Left renal pelvis (tissue), 4 donors: ENCODE measurements at places on chromosomes 2 and 18.

- DNase-seq: no peak
Observed at GRCh38 chr2:148651972-148652371, 7.4 kb downstream of the EPC2 start.

DNA sequence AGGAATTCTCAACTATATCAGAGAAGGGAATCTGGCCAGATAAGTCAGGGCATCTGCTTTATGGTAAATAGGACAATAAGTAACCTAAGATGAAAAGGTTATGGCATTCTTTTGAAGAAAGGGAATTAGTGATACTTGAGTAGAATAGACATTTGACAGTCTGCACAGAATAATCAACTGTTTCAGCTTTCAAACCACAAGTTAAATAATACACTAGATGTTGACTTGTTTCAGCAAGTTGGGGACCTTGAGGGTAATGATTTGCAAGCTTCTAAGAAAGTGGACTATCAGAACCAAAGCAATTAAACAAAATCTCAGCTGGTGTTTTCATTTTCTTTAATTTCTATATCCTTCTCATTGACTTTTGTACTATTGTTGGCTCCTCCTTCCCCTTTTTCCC, 54.5 kb downstream of the SLC39A10 start:
- no peak for DNase-seq

- no peak for DNase-seq
Observed at GRCh38 chr2:3648652-3649177, 9.3 kb upstream of the ALLC start.

DNA sequence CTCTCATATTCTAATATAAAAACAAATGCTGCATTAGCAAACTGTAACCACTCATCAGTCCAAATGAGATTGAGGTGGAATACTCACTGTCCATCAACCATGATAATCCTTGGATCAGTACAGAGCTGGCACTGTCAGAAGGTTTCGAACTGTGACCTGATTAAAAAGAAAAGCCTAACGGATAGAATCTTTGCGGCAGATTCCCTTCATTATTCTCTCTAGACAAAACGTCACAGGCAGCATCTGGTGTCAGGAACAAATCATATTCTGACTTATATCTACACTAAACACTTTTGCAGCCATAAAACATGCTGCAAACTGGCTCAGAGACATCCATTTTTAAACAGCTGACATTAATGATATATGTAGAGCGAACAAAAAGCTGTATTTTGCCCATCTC, 677.7 kb upstream of the NXPH2 start:
- DNase-seq: no peak

- DNase-seq: no peak
Observed at GRCh38 chr2:27145682-27146081, 3.1 kb upstream of the TCF23 start.

GRCh38 chr2:71078624-71079023, 10.2 kb downstream of the NAGK start:
- DNase-seq: no peak

DNA sequence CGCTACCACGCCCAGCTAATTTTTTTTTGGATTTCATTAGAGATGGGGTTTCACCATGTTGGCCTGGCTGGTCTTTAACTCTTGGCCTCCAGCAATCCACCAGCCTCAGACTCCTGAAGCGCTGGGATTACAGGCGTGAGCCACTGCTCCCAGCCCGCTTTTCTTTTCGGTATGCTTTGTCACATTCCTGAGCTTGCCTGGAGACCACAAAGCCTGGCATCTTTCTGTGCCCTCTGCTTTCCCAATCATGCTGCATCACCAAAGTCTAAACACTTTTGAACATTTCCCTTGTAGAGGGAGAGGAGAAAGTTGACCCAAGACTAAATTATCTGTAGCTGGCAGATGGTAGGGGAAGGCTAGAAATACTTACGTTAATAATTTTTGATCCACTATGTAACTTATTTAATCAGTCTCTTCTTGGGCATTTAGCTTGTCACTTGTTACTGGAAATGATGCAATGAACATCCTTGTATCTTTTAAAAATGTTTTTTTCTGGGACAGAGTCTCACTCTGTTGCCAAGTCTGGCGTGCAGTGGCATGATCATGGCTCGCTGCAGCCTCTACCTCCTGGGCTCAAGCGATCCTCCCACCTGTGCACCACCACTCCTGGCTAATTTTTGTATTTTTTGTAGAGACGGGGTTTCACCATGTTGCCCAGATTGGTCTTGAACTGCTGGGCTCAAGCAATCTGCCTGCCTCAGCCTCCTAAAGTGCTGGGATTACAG, 2.7 kb upstream of the NPC1 start:
- DNase-seq: no peak

GRCh38 chr2:69589973-69590652, 53.4 kb downstream of the AAK1 start:
- no peak for DNase-seq

- DNase-seq: no peak
Observed at GRCh38 chr2:137231628-137232027, 466.3 kb downstream of the THSD7B start.

DNA sequence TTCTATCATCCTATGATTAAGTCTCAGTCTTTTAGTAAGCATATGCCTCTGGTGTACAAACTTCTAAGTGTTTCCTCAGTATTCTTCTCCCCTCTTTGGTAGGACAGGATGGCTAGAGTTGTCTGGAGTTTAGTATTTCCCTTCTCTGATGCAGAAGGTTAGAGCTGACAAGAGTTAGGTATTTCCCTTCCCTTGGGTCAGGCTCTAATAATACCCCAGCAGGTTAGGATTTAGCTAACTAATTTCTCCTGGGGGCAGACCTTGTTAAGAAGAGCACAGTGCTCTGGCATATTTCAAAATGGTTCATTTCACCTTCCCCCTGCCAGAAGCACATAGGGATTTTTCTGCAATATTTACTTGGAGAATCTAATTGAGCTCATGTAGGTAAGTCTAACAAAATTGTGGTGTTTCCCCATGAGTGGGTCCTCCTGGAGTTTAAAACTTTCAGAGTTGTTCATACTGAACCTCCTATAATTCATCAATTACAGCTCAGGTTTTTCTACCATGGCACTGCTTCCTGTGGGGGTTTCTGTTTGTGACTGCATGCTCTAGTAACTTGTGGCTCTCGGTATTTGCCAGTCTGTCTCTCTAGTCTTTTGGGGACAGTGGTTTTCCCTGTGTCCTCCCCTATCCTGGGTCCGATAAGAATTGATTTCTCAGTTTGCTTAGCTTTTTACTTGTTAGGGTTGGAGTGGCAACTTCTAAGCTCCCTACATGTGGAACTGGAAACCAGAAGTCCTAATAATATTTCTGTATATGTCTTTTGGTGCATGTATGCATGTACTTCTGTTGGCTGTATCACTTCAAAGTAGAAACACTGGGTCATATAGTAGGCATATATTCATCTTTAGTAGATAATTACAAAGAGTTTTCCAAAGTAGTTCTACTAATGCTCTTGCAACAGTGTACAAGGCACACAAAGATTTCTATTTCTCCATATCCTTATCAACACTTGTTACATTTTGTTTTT, 77.7 kb downstream of the GDF7 start:
- DNase-seq: no peak

- no peak for DNase-seq
Observed at GRCh38 chr18:3027370-3027891, 14.5 kb upstream of the LPIN2 start.

DNA sequence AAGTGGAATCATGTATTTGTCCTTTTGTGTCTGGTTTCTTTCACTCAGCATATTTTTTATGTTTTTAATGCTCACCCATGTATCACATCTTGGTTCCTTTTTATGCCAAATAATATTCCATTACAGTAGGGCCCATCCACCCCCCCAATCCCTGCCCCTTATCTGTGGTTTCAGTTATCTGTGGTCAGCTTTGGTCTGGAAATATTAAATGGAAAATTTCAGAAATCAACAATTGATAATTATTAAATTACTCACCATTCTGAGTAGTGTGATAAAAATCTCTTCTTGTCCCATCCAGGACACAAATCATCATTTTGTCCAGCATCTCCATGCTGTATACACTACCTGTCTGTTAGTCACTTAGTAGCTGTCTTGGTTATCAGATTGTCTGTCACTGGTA, 66.7 kb downstream of the BIRC6 start:
- DNase-seq: no peak

- no peak for DNase-seq
Observed at GRCh38 chr2:149586063-149586462, 1.5 kb downstream of the MMADHC start.

DNA sequence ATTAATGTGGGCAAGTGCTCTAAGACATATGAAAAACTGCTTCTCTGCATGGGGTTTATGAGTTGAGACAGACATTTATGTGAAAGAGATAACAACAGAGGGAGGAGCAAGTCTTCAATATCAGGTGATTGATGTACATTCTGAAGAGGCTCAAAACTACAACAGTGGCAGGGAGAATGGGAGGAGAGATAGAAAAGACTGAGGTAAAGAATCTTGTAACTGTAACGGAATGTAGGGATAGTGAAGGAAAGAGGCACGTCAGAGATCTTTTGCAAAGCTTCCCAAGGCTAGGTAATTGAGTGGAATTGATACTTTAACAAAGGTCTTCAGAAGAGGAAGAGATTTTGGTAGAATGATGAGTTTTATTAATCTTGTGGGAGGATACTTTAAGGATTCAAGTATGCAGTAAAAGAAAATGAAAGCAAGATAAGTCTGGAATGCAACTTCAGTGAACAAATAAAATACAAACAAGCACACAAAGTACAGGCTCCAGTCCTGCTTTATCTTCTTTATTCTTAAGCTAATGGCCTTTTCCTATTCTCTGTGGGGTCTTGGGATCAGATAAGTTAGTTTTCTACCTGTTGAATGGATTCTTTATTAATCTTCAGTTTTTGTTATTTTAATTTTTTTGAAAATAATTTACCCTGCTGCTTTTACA, 15.0 kb downstream of the SMAD4 start:
- DNase-seq: no peak

DNA sequence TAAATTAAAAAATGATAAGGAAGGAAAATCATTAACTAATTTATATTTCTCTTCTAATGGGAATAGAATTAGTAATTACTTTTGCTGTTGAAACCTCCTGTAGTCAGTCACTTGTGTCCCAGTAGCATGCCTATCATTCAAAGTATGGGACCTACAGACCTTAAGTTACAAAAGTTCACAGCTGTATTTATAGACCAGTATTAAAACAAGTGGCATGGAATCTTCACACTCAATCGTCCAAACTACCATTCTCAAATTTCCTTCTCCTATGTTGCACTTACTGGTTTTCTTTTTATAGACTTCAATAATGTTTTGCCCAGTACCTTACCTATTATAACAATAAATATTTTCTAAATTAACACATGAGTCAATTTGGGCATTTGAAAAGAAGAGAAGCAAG, 639.9 kb downstream of the ERBB4 start:
- no peak for DNase-seq

DNA sequence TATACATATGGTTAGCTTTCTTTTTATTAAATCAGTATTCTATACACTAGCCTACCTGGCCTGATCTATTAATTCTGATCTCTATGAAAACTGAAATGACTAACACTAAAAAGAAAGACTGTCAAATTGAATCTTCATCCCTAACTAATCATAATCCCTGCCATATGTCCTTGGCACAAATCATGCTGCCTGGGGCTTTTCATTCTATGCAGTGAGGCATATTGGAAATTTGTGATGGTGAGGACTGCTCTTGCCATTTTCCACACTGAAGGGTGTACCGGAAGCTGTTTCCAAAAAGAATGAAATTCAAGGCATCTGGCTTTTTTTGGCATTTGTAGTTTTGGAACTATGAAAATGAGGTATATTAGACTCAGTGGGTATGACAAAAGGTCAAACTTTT, 39.7 kb downstream of the RAPGEF4 start:
- DNase-seq: no peak

DNA sequence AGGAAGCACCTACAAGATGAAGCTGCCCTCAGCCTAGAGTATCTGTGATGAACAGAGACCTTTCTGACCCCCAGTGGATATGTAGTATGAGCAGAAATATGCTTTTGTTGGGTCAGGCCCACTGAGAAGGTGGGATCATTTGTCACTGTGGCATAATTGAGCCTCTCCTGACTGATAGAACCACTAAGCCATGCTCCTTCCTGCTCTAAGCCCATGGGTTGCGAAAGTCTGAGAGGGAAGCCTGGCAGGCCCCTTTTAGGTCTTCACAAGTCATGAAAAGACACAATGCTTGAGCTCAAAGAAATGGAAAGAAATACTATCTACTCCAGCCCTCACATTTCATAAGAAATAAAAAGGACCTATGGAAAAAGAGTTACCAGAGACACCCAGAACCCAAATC, 127.7 kb downstream of the TNS1 start:
- no peak for DNase-seq

DNA sequence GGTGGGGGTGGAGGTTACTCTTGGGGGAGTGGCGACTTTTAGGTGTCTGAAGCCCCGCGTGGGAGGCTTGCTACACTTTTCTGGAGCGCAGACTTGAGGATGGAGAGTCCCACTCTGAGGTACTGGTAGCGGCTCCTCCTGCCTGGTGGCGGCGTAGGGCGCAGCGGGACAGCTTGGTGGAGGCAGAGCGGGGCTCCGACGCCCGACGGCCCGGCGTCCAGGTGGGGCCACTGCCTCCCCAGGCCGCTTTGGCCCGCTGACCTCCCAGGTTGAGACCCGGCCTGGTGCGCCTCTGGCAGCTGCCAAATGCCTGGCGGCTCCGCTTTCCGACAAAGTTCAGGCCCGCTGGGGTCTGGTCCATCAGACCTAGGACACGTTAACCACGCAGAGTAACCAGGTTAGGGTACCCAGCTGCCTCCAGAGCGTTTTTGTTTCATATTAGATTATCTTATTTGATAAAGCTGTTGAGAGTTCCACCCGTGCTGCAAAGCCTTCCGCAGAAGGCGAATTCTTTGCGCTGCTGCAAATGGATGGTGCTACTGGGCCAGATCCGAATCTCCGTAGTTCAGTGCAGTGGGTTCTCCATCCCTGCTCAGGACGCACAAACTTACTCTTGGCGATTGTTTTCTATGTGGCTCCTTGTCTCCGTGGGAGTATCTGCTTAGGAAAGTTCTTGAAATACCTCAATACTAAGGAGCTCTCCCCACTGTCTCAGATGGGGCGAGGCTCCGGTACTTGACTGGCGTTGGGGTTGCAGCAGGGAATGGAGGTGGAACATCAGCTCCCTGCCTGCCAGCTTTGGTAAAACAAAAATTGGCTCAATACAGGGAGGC, 405.9 kb downstream of the XIRP2 start:
- DNase-seq: no peak

- no peak for DNase-seq
Observed at GRCh38 chr2:97931118-97931857, 64.5 kb downstream of the TMEM131 start.
